Stimulated activated memory B cell treated with anti-CD40 and anti-IgM and Interleukin-4, amounts not matched to agents 10 μg/mL and 1 μg/mL and 100 μg/mL, for 72 hours (primary cell): ENCODE measurements at places on chromosomes 6 and 20.

DNA sequence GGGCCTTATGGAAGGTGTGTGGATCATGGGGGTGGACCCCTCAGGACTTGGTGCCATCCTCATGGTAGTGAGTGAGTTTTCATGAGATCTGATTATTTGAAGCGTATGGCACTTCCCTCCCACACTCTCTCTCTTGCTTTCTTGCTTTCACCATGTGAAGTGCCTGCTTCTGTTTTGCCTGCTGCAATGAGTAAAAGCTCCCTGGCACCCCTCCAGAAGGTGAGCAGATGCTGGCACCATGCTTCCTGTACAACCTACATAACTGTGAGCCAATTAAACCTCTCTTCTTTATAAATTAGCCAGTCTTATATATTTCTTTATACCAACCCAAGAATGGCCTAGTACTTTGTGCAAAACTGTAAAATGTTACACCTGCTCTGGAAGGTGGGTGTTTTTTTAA lies 396.8 kb upstream of the HS3ST5 start:
- H3K4me3 ChIP-seq = no peak overlapping the region
- no peaks in the 10 kb centered on the region for H3K4me1 ChIP-seq
- H3K36me3 ChIP-seq = no peaks in the 10 kb centered on the region
- H3K27me3 ChIP-seq = no peaks in the 10 kb centered on the region
- ATAC-seq = no peak

- H3K36me3 ChIP-seq = no peaks in the 10 kb centered on the region
- peak overlapping the region; percentile 76 for H3K4me3 ChIP-seq
- ATAC-seq = peak; percentile 86
- no peaks in the 10 kb centered on the region for H3K27me3 ChIP-seq
These were observed 8.9 kb upstream of the QKI start for GRCh38 chr6:163405412-163406309.

DNA sequence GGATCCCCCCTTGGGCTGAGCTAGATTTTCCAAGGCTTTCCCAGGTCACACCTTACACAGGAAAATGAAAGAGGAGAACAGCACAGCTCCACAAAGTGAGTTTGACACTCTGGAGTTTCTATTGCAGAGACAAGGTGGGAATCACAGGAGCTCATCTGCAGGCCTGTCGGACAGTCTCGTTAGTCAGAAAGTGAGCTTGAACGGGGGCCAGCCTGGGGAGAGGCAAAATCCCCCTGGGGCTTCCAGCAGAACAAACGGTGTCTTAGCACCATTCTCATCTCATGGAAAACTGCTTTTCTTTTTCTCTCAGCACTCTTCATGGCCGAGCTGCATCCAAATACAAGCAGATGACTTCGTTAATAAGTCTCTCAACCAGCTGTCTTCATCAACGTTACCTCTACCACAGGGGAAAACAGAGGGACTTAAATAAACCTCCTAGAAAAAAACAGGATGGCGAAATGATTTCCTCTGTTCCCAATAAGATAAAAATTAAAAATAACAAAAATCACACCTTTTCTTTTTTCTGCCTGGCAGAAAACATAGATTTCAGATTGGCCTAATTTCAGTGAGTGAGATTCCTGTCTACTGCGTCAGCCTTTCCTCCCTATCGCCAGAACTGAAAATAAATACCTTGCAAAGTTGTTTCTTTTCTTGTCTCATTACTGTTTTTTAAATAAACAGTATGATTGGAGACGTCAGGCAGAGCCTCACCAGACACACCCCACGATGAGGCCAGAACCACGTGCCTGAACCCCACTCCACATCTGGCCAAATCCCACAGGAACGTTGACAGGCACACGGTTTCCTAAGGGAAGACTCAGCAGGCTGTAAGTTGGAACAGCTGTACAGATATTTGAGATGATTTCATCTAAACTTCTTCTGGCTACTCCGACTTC lies 219.0 kb downstream of the TTLL2 start:
- H3K27me3 ChIP-seq = peaks cover 12% of the 10 kb centered on the region
- no peak for ATAC-seq
- H3K36me3 ChIP-seq = no peaks in the 10 kb centered on the region

DNA sequence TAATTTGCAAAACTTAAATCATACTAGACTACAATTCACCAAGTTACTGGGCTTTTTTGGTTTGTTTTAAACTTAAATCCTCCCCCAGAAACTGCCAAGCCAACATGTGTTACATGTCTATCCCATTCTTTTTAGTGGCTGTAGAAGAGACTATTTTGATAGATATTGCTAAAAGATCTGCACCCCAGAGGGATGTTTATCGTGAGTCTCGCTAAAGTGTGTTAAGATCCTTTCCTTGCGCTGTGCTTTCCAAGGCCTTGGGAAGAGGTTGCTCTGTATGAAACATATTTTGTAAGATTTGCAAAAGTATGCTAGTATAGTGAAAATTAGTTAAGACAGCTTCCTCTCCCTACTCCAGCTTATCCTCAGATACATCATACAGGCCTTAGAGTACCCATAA lies 63.0 kb downstream of the GPX5 start:
- peaks cover 6% of the 10 kb centered on the region for H3K36me3 ChIP-seq
- H3K4me1 ChIP-seq = peaks cover 15% of the 10 kb centered on the region
- ATAC-seq = no peak
- peaks cover 88% of the 10 kb centered on the region for H3K27me3 ChIP-seq
- H3K27ac ChIP-seq = no peak overlapping the region

GRCh38 chr6:134822920-134823709 lies 126.8 kb downstream of the ALDH8A1 start:
- H3K27me3 ChIP-seq = no peaks in the 10 kb centered on the region
- H3K36me3 ChIP-seq = no peaks in the 10 kb centered on the region
- H3K4me1 ChIP-seq = peaks cover 9% of the 10 kb centered on the region
- peak; percentile 83 for ATAC-seq
- no peak overlapping the region for H3K4me3 ChIP-seq

GRCh38 chr6:90547079-90547478 lies 39.8 kb downstream of the MAP3K7 start:
- H3K36me3 ChIP-seq = peaks cover 68% of the 10 kb centered on the region
- ATAC-seq = no peak
- H3K4me3 ChIP-seq = no peak overlapping the region
- no peaks in the 10 kb centered on the region for H3K27me3 ChIP-seq
- H3K4me1 ChIP-seq = peaks cover 20% of the 10 kb centered on the region

DNA sequence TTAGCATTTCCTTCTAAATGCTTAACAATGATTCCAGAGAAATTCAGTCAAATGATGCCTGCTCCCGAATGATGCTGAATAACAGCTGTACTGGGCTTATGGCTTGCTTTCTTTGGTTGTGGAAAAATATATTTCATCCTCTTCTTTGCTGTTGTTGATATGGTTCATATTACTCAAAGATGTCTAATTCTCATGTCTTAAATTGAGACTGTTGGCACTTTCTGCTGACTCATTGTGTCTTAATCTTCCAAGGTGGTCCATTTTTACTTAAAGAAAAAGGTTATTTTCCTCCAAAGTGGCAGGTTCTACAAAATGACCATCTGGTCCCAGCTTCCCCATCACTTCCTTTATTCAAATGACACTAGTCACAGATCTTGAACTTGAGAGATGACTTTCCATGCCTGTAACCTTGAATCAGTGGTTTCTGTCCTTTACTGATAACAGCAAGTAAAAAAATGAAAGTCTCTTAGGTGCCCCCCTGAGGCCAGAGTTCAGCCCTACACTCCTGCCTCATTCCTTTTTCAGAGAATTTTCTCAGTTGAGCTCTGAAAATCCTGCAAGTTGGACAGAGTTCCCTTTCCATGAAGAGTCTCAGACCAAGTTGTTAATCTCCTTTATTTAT lies 6.9 kb downstream of the SNAP25 start:
- no peaks in the 10 kb centered on the region for H3K36me3 ChIP-seq
- no peak overlapping the region for H3K4me3 ChIP-seq
- no peak for ATAC-seq
- H3K27me3 ChIP-seq = peaks cover 16% of the 10 kb centered on the region

GRCh38 chr20:41335591-41335990 lies 5.0 kb upstream of the LPIN3 start:
- peaks cover 11% of the 10 kb centered on the region for H3K4me1 ChIP-seq
- no peak overlapping the region for H3K4me3 ChIP-seq
- H3K27ac ChIP-seq = no peak overlapping the region
- H3K36me3 ChIP-seq = no peaks in the 10 kb centered on the region
- ATAC-seq = no peak

DNA sequence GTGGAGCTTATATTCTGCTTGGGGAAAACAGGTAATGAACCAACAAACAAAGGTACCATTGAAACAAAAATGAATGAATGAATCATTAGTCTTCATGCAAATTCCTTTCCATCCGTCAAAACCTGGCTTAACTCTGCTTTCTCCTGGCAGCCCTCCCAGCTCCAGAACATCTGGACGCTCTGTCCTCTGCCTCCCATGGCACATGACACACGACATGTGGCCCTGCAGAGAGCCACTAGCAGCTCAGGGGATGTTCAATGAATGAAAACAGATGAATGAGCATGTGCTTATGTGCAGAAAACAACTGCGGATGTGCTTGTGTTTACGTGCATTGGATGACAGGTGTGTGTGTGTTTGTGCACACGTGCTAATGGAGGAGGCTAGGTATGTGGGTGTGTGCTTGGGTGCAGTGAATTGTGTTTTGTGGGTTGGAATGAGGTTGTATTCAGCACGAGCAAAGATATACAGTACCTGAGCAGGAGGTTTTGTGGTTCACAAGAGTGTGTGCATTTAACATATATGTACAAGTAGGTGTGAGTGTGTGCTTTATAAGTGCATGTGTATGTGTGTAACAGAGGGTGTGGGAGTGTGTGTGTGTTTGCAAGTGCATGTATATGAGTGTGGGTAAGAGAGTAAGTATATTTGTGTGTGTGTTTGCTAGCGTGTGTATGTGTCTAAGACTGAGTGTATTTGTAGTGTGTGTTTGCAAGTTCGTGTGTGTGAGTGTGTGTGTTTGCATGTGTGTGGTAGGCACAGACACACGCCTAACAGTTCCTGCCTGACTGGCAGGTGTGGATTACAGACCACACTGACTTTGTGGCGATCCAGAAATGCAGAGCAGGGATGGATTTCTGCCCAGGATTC lies 374.1 kb upstream of the SULF2 start:
- ATAC-seq = no peak
- H3K27me3 ChIP-seq = peaks cover 37% of the 10 kb centered on the region
- H3K36me3 ChIP-seq = no peaks in the 10 kb centered on the region
- H3K4me1 ChIP-seq = no peaks in the 10 kb centered on the region

- ATAC-seq = no peak
- H3K4me1 ChIP-seq = peaks cover 55% of the 10 kb centered on the region
- H3K27ac ChIP-seq = peak overlapping the region; percentile 96
- no peaks in the 10 kb centered on the region for H3K27me3 ChIP-seq
- peak overlapping the region; percentile 26 for H3K4me3 ChIP-seq
These were observed 19.5 kb downstream of the NCOA3 start for GRCh38 chr20:47521059-47521808.

GRCh38 chr6:117908246-117909068 lies 1.4 kb downstream of the SLC35F1 start:
- H3K4me3 ChIP-seq = peak overlapping the region; percentile 11
- no peak for ATAC-seq
- H3K36me3 ChIP-seq = no peaks in the 10 kb centered on the region
- peaks cover 60% of the 10 kb centered on the region for H3K27me3 ChIP-seq
- no peak overlapping the region for H3K27ac ChIP-seq
- H3K4me1 ChIP-seq = peaks cover 5% of the 10 kb centered on the region

- no peak for ATAC-seq
- H3K27ac ChIP-seq = no peak overlapping the region
- no peak overlapping the region for H3K4me3 ChIP-seq
- peaks cover 10% of the 10 kb centered on the region for H3K4me1 ChIP-seq
These were observed 128.8 kb downstream of the FOXO3 start for GRCh38 chr6:108689272-108690161.
